ENCODE measurements at places on chromosomes 2 and 18.

DNA sequence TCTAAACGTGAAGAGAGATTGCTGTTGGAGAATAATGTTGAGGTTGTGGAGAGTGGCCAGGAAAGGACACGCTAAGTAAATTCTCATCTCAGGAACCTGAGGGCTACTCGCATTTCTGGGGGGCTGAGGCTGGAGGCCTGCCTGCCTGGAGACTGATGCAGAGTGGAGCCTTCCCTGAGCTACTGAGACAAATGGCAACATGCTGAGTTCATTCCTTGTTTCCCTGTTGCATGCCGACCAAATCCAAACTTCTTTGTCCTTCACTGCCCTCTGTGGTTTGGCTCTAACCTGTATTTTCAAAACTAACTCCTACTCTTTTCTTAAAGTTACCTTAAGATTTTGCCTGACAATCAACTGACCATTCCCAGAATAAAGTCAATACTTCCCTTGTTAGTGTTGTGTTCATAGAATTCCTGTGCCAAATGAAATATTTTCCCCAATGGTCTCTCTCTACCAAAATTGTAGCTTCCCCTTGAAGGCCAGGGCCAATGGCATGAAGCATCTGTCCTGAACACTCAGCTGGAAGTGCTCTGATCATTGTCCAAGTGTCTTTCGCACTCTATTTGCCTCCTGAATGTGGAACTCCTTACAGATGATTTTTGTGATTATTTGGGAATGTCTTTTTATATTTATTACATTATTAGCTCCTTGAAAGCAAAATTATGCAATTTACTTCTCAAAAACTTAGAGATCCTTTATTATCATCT is 1085.6 kb downstream of the SOCS6 start:
- DNase-seq: no peak

DNA sequence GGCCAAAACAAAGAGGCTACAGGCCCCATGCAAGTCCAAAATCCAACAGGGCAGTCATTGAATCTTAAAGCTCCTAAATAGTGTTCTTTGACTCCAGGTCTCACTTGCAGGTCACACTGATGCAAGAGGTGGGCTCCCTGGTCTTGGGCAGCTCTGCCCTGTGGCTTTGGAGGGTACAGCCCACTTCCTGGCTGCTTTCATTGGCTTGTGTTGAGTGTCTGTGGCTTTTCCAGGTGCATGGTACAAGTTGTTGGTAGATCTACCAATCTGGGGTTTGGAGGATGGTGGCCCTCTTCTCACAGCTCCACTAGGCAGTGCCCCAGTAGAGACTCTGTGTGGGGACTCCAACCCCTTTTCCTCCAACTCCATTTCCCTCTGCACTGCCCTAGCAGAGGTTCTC is 115.8 kb upstream of the ALKAL2 start:
- DNase-seq: no peak

DNA sequence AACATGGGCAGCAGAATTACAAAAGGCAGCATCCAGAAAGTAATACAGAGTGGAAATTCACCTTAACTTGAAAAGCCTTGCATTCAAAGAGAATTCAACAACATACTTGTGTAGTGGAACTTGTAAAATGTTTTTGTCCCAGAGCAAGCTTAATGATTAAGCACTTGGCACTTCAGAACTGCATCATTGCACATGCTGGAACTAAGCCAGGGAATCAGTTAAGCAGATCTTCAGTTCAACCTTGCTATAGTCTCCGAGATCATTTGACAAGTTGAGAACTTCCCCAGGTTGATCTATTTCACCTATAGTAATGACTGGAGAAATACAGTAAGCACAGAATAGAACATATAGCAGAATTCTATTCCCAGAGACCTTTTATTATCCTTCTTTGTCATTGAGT is 1337.2 kb upstream of the NXPH2 start:
- DNase-seq: no peak

DNA sequence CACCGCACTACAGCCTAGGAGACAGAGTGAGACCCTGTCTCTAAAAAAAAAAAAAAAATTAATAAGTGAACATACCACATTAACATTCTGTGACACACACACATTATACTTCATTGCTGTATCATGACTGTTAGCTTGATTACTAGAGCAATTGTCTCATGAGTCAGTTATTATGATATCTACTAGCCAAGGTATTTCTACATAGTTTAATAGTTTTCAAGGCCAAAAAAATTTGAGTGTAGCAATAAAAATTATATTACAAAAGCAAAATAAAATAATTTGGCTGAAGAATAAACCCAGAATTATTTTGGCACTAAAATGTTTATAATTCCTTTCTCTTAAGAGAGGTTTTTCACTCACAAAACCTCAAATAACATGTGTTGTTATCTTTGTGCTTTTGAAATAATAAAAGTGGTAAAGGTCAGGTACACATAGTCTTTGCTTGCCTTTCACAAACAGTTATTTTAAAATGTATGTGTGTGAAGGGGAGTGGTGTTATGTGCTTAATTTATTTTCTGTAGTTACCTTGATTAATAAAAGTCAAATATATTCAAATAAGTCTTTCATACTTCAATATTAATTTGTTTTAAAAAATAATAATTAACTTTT is 136.9 kb upstream of the SPOPL start:
- no peak for DNase-seq

DNA sequence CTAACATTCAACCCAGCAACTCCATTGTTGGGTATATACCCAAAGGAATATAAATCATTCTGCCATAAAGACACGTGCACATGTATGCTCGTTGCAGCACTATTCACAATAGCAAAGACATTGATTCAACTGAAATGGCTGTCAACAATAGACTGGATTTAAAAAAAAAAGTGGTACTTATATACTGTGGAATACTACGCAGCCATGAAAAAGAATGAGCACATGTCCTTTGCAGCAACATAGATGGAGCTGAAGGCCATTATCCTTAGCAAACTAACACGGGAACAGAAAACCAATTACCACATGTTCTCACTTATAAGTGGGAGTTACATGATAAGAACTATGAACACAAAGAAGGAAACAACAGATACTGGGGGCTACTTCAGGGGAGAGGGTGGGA is 74.0 kb upstream of the FMNL2 start:
- no peak for DNase-seq

DNA sequence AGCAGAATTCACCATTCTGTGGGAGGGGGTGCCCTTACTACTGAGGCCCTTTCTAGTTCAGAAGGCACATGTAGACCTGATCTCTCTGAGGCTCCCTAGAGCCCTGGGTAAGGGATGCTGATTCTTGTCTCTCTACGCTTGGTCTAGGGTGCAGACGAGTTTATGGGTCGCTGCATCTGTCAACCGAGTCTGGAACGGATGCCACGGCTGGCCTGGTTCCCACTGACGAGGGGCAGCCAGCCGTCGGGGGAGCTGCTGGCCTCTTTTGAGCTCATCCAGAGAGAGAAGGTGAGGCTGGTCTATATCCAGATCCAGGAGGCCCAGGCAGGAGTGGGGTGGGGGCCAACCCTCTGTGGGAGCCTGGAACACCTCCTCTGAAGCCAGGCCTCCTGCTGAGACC is 147.2 kb downstream of the DYSF start:
- no peak for DNase-seq

DNA sequence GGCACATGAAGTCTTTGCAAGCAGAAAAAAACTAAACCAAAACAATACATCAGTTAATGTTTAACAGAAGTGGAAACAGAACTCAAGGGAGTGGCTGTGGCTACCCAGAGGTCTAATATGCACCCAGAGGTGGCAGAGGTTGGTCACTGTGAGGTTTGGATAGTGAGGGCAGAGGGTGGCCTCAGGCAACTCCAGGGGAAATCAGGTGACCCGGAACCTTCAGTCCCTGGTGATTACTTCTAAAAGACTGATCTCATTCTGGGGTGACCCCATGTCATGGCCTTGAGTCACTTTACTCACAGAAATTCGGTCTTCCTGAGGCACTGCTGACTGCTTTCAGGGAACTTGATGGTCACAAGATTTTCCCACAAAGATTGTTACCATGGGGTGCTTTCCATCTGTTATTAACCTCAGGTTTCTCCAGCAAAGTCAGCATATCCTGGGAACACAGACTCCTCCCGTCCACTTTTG is 99.4 kb downstream of the TMEM17 start:
- no peak for DNase-seq

GRCh38 chr18:55401638-55402191 is 186.3 kb downstream of the TCF4 start:
- no peak for DNase-seq

DNA sequence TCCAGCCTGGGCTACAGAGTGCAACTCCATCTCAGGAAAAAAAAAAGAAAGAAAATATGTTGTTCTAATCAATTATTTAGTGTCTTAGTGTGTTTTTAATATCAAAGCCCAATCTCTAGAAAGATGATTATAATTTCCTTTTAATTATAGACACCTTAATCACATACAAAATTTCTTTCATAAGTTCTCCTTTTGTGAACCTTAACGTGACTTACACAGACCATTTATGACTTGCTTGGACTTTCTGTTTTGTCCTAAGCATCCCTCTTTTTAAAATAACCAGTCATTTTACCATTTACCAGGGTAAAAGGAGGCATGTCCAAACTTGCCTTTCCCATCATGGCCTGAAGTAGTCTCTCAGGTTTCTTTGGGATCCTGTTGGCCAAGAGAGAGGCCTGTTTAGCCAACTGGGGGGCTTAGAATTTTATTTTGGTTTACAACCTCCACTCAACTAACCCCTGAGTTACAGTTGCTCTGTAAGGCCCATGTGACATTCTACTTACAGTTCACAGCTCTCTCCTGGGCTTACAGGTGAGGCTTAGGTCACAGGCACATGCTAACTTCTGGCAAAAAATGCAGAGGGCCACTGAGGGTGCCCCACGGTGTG is 23.9 kb upstream of the GPR155 start:
- no peak for DNase-seq

GRCh38 chr2:207133820-207134519 is 31.8 kb downstream of the KLF7 start:
- DNase-seq: peak; percentile 91

DNA sequence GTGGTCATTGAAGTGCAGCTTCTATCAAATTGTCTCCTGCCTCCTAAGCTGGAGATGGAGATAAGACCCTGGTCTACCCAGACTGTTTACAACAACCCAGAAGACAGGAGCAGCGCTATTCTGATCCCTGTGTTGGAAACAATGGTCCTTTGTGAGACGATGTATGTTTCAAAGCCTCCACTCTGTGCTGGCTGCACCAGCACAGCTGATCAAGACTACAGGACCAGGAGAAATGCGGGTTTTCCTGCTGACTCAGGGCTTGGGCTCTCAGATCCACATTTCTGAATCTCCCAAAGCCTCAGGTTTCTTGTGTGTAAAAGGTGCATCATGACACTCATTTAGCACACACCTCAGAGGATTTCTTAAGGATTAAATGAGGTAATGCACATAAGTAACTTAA is 92.0 kb downstream of the POU3F3 start:
- no peak for DNase-seq

GRCh38 chr18:711657-712400 is 601 bp downstream of the ENOSF1 start:
- DNase-seq: no peak

DNA sequence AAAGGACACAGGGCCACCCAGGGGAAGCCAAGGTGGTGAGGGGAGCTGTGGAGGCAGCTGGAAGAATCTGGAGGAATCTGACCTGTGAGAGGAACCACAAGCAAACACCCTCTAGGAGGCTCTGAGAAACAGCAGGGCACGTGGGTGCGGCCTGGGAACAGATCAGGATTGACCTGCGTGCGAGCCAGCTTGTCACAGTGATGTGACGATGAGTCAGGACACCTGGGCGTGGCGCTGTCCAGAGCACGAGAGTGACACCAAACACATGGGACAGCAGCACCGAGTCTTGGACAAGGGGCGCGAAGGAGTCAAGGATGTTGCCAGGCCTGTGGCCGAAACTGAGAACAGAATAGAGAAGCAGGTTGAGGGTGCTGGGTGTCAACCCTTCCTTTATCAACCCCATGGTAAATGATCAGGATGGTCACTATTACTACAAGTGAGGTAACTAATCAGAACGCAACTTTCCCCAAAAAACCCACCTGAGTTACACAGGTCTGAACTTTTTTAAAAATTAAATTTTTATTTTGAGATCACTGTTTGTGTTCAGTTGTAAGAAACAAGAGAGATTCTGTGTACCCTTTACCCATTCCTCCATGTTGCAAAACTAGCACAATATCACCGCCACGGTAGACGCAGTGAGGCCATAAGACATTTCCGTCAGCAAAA is 637 bp upstream of the SFT2D3 start:
- no peak for DNase-seq

DNA sequence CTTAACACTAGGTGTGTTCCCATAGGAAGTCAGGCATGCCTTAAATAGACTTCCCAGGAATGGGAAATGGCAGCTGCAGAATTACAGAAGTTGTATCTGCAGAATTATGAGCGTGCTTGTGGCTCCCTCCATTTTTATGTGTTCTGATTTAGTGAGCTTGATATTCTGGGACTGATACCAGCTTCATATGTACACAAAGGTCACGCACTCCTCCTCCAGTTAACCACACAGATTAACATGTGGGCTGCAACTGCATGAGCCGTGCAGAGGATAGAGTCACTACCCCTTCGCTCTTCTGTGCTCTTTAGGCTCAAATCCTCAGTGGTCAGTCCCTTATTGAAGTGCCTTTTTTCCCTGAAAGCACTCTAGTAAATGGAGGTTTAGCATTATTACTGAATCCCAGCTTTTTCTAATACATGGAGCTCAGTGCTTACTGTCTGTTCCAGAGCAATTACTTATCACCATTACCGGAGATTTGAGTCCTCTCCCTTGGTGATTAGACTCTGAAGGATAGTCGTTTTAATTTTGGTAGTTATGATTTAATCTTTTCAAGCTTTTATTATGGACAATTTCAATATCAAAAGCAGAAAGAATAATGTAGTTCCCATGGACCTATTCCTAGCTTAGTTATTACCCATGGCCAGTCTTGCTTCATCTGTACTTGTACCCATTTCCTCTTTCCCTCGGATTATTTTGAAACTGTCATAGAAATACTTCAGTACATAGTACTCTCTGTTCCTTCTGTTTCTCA is 238.3 kb downstream of the PRKCE start:
- no peak for DNase-seq

GRCh38 chr2:833180-833579 is 117.5 kb upstream of the SNTG2 start:
- no peak for DNase-seq

DNA sequence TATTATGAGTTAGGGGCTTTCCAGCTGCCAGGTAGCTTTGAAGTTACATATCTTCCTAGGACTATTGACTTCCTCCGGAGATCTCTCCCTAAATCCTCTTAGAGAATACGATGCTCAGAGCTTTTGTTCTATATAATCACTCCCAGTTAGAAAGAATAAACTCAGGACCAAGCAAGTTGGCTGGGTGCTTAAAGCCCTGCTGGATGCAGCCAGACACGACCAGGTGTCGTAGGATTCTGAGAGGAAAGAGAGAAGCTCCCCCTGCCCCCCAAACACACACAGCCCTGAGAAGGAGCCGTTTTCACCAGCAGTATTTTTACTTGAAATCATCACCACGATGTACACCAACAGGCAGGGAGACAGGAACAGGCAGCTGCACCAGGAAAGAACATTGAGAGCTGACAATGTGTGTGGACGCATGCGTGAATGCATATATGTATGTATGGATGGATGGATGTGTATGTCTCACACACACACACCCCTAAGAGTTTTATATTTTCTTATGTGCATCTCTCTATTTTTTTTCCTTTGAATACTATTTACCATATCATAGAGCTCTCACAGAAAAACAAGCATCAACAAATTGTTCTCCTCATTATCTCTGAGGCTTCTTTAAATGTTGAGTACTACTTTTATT is 382.6 kb downstream of the EPHA4 start:
- no peak for DNase-seq

All from NCI-H1417 treated with DMSO at 0.1 percent for 48 hours (cell line).